ENCODE measurements at places on chromosomes 11 and 22.
A peak's percentile ranks its signal among the peaks of the same experiment; 100 is the strongest.

- DNase-seq: no peak
These were observed 47.0 kb downstream of the WT1 start for GRCh38 chr11:32388365-32388764.

- DNase-seq: no peak
These were observed 83.1 kb downstream of the PHF21B start for GRCh38 chr22:44926491-44927415.

GRCh38 chr11:2885017-2885677, 428 bp downstream of the CDKN1C start:
- DNase-seq: no peak

- DNase-seq: no peak
These were observed 41.8 kb downstream of the NRXN2 start for GRCh38 chr11:64681171-64681570.

GRCh38 chr22:23385678-23386631, 194.1 kb downstream of the IGLL1 start:
- DNase-seq: peak; percentile 77

DNA sequence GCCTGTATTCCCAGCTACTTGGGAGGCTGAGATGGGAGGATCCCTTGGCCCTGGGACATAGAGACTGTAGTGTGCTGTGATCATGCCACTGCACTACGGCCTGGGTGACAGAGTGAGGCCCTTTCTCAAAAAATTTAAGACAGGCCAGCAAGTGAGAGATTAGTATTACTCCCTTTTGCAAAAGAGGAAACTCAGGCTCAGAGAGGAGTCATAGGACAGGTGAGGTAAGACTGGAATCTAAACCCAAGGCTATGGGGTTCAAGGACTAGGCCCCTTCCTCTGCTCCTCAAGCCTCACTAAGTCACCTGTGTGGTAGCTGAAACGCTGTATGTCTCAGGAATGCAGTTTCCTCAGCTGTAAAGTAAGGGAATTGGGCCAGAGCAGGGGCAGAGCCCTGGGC, 1.6 kb upstream of the P2RY2 start:
- no peak for DNase-seq

DNA sequence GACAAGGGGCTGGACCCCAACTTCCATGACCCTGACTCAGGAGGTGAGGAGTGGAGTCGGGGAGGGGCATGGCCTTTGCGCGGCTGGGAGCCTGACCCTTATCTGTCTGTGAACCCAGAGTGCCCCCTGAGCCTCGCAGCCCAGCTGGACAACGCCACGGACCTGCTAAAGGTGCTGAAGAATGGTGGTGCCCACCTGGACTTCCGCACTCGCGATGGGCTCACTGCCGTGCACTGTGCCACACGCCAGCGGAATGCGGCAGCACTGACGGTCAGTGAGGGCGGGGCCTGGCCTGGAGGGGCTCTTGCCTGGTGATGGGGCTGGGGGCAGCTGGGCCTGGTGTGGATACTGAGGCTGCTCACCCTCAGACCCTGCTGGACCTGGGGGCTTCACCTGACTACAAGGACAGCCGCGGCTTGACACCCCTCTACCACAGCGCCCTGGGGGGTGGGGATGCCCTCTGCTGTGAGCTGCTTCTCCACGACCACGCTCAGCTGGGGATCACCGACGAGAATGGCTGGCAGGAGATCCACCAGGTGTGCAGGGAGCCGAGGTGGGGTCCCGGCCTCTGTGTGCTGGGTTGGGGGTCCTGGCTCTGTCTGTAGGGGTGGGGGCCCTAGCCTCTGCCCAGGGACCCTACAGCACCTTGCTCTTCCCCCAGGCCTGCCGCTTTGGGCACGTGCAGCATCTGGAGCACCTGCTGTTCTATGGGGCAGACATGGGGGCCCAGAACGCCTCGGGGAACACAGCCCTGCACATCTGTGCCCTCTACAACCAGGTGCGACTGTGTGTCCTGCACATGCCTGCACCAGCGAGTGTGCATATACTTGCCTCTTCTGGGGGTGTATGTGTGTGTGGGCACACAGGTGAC, 6.3 kb downstream of the SHANK3 start:
- no peak for DNase-seq

- DNase-seq: no peak
These were observed 5.2 kb downstream of the DDB1 start for GRCh38 chr11:61327669-61328071.

Data from activated CD4-positive, CD25-positive, alpha-beta regulatory T cell (primary cell).